ENCODE measurements at places on chromosomes 12 and 14. TPM values are rescaled to one million over a fixed set of nuclear protein-coding genes. Genes with fewer than 3 reads are reported as not detected.

The CHFR gene
- 45.8 TPM for total RNA-seq

The GPR132 gene
- total RNA-seq = 0.96 TPM

The TAS2R7 gene
- total RNA-seq = not detected

The SDSL gene
- not detected for total RNA-seq

The KRT6A gene
- total RNA-seq = 394 TPM

The SLC25A47 gene
- total RNA-seq = 1.4 TPM

The ZC2HC1C gene
- 0.32 TPM for total RNA-seq

The FAM186B gene
- 1.1 TPM for total RNA-seq

The PRPF40B gene
- total RNA-seq = 38.9 TPM

The HIP1R gene
- 181 TPM for total RNA-seq

The SLC6A15 gene
- 5.9 TPM for total RNA-seq

The KITLG gene
- total RNA-seq = 17.6 TPM

The SERPINA1 gene
- total RNA-seq = 4.7 TPM

The C12orf43 gene
- total RNA-seq = 5.4 TPM

The RD3L gene
- not detected for total RNA-seq

The RNASE1 gene
- total RNA-seq = 87.6 TPM

The TMEM52B gene
- not detected for total RNA-seq

The CDKN1B gene
- 37.8 TPM for total RNA-seq

The ASCL1 gene
- total RNA-seq = not detected

The TAS2R9 gene
- total RNA-seq = not detected

The CCDC198 gene
- not detected for total RNA-seq

The SCN8A gene
- total RNA-seq = 0.08 TPM

The ACVRL1 gene
- 43.4 TPM for total RNA-seq

The SLC17A8 gene
- total RNA-seq = 0.81 TPM

The CATSPERB gene
- total RNA-seq = 0.23 TPM

The MOK gene
- 13.0 TPM for total RNA-seq

The TMCC3 gene
- 11.2 TPM for total RNA-seq

The ERGIC2 gene
- total RNA-seq = 37.1 TPM

The LTBP2 gene
- 21.7 TPM for total RNA-seq

The HNRNPA1 gene
- 405 TPM for total RNA-seq

The ATL1 gene
- total RNA-seq = 16.8 TPM

The TRHDE gene
- 1.1 TPM for total RNA-seq

The GPR68 gene
- total RNA-seq = 1.1 TPM

The ASPG gene
- total RNA-seq = 38.5 TPM

The TMEM233 gene
- total RNA-seq = not detected

The CABP1 gene
- total RNA-seq = 0.47 TPM

The ANAPC5 gene
- total RNA-seq = 94.3 TPM

The AQP2 gene
- total RNA-seq = not detected

The TTC9 gene
- total RNA-seq = 8.7 TPM

Data from suprapubic skin (tissue), 4 donors.